Activated T-helper 1 cell treated with anti-CD3 and anti-CD28 coated beads, Interleukin-2, amount 50 U/mL, for 16 hours (primary cell): ENCODE measurements at places on chromosomes 16 and 17.

DNA sequence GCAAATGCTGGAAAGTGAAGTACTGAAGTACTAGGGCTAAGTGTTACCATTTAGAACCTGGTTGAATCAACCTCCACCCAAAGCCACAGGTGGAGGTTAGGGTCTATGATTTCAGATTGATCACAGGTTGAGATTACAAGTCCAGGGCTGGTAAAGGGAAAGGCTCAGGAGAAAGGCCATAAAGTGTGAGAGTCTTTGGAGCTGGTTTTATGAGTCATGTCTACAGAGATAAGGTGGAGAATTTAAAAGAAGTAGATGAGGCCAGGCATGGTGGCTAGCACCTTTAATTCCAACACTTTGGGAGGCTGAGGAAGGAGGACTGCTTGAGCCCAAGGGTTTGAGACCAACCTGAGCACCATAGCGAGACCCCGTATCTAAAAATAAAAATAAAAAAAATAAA is 221.7 kb upstream of the CDH11 start:
- no peak for DNase-seq

DNA sequence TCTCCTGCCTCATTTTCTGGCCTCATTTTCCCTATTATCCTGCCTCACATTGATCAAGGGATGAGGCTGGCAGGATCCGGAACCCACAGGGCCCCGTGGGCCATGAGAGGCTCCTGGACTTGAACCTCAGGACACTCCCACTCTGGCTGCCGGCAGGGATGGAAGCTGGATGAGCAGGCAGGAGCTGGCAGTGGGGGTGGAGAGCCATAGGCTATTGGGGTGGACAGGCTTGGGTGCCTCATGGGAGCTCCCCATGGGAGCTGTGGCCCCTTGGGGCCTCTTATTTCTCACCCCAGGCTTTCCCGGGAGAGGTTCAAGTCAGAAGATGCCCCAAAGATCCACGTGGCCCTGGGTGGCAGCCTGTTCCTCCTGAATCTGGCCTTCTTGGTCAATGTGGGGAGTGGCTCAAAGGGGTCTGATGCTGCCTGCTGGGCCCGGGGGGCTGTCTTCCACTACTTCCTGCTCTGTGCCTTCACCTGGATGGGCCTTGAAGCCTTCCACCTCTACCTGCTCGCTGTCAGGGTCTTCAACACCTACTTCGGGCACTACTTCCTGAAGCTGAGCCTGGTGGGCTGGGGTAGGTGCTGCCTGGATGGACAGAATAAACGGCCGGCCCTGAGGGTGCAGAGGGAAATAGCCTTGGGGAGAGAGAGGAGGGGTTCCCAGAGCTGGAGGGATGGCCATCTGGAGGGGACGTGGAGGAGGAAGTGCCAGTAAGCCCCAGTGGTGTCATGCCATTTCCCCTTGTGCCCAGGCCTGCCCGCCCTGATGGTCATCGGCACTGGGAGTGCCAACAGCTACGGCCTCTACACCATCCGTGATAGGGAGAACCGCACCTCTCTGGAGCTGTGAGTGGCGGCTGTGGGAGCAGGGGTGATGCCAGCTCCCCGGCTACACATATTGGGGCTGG is 10.7 kb upstream of the DRC7 start:
- no peak for DNase-seq

DNA sequence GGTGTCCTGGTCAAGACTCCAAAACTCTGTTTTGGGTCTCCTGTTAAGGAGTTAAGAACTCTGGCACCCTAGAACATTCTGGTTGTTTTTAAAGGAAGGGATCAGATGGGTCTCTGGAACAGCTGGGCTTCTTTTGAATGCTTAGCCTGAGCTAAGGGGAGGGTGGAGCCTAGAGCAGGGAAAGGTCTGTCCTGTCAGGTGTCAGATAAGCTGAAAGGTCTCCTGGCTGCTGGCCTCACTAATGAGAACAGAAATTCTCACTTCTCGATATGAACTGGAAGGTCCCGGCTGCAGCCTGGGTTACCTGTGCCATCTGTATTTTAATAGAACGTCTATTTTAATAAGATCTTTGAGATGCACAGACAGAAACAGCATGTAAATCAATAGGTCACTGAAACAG is 69.0 kb downstream of the RAP1GAP2 start:
- DNase-seq: no peak

GRCh38 chr17:41008811-41009210 is at the start of gene KRTAP3-1:
TSS of gene KRTAP3-1 (minus strand) at chr17:41009128. CDS start at chr17:41009074, 54 bp downstream.
- no peak for DNase-seq

DNA sequence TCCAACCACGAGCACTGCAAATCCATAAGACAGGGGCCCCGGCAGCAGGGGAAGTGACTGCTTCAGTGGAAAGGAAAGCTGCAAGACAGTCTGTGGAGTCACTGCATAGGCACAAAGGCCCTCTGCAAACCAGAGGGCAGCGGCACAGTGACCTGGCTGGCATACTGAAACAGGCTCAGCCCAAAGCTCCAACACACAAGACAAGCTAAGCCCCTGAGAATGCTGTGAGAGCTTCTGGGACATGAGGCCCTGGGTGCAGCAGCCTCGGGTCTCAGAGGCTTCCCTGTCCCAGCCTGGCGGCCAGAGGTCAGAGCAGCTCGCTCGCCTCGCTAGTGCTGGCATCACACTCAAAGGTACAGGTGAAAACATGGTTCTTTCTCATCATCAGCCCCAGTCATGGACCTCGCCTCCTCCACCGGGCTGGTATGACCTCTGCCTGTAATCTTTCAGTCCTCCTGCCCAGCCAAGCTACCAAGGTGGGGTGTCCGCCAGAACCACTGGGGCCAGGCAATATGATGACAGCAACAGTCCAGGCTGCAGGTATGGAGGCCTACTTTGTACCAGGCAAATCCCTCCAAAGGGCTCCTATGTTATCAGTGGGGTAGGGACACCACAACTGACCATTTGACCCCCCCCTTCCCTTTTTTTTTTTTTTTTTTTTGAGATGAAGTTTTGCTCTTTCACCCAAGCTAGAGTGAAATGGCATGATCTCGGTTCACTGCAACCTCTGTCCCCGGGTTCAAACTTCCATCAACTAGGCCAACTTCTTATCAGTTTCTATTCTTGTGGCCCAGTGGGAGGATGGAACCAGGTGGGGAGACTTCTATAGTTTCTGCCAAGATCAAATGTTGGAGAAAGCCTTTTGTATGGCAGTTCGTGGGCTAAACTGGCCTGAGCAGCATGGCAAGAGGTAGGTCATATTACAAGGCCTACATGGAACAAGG is 19.2 kb downstream of the ST3GAL2 start:
- no peak for DNase-seq

DNA sequence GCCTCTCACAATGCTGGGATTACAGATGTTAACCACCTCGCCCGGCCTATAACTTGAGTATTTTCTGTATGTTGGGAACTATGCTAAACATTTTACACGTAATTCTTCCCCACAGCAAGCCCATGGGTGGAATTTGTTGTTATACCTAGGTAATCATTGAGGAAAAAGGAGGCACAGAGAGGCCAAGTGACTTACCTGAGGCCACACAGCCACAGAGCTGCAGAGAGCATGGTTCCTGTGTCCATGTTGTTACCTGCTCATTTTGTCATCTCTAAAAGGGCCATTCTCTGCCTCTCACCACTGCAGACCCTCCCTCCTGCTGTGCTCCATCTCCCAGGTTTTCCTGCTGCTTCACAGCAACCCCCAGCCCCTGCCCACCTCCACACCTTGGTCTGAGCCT is 135.5 kb downstream of the ABCC1 start:
- no peak for DNase-seq

- DNase-seq: no peak
Measured at GRCh38 chr16:86755571-86756006, 177.2 kb downstream of the FOXL1 start.

- no peak for DNase-seq
Measured at GRCh38 chr17:12362853-12363455, 302.7 kb upstream of the MYOCD start.

GRCh38 chr16:85601730-85602401 is 11.3 kb upstream of the GSE1 start:
- no peak for DNase-seq

DNA sequence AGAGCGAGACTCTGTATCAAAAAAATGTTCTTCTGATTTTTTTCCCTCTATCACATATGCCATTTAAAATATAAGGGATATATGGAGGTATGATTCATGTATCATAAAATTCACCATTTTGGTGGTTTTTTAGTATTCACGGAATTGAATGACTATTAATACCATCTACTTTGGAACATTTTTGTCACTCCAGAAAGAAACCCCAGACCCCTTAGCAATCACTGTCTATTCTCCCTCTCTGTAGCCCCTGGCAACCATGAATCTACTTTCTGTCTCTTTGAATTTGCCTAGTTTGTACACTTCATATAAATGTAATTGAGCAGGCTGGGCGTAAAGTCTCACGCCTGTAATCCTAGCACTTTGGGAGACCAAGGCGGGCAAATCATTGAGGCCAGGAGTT is 75.9 kb downstream of the PRKCA start:
- DNase-seq: no peak

DNA sequence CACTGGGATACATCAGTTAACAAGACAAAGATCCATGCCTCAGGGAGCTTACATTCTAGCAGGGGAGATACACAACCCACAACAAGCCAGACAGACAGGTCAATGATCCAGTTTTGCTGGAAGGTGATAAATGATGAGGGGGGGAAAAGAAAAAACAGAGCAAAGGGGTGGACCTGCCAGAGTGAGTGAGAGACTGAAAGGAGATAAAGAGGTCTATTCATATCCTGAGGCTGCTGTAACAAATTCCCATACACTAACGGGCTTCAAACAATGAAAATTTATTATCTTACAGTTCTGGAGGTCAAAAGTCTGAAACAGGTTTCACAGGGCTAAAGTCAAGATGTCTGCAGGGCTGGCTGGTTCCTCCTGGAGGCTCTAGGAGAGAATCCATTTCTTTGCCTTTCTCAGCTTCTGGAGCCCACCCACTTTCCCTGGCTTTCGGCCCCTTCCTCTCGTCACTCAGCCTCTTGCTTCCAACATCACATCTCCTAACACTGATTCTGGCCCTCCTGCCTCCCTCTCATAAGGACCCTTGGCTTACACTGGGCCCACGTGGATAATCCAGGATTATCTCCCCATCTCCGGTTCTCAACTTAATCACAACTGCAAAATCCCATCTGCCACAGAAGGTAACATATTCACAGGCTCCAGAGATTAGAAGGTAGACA is 81.5 kb downstream of the GAS7 start:
- no peak for DNase-seq

DNA sequence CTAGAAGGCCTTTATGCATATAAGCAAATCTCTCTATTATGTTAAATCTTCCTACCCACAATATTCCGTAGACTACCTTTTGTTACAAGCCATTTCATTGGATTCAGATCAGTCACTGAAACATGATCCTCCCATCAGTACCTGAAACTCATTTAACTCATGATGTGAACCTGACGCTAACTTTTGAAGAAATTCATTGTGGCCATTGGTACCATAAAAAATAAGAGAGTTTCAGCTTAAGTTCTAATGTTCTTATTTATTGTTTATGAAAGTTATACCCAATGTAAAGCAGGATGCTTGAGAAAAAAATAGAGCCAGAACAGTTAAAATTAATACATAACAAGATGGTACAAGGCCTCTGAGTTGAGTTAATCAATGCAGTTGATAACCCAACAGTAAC is 439.6 kb downstream of the KCNJ2 start:
- no peak for DNase-seq

DNA sequence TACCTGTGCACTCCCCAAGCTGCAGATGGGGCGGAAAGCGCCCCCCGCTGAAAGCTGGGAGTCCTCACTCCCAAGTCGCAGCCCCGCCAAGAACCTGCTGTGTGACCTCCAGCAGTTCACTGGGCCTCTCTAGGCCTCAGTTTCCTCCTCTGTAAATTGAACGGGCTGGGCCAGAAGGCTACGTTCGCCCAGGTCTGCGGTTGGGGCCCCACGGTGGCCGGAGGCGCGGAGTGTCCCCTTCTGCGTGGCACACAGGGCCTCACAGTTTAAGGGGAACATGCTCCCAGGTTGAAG is 628 bp downstream of the GALK1 start:
- no peak for DNase-seq

DNA sequence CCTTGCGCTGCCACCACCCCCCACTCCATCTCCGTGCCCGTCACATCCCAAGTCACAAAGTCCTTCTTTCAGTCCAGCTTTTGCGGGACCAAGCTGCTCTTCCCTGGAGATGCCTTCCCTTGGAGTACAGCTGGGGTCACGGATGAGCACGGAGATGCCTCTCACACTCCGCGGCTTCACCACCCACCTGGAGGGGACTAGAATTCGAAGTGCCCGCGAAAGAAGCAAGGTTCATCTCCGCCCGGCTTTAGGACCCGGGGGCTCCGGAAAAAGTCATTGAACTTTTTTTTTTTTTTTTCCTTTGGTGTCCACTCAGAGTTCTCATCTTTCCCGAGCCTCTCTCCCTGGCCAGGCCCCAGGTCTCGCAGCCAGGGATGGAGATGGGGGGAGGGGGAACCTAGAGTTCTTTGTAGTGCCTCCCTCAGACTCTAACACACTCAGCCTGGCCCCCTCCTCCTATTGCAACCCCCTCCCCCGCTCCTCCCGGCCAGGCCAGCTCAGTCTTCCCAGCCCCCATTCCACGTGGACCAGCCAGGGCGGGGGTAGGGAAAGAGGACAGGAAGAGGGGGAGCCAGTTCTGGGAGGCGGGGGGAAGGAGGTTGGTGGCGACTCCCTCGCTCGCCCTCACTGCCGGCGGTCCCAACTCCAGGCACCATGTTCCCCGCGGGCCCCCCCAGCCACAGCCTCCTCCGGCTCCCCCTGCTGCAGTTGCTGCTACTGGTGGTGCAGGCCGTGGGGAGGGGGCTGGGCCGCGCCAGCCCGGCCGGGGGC is at the start of gene FKBP10:
Gene FKBP10 (plus strand): TSS at position 624 of the 771 bp plus-strand sequence. CDS start 31 bp downstream, at position 655.
- DNase-seq: no peak

- no peak for DNase-seq
Measured at GRCh38 chr17:48162306-48162934, 54.9 kb downstream of the SNX11 start.

DNA sequence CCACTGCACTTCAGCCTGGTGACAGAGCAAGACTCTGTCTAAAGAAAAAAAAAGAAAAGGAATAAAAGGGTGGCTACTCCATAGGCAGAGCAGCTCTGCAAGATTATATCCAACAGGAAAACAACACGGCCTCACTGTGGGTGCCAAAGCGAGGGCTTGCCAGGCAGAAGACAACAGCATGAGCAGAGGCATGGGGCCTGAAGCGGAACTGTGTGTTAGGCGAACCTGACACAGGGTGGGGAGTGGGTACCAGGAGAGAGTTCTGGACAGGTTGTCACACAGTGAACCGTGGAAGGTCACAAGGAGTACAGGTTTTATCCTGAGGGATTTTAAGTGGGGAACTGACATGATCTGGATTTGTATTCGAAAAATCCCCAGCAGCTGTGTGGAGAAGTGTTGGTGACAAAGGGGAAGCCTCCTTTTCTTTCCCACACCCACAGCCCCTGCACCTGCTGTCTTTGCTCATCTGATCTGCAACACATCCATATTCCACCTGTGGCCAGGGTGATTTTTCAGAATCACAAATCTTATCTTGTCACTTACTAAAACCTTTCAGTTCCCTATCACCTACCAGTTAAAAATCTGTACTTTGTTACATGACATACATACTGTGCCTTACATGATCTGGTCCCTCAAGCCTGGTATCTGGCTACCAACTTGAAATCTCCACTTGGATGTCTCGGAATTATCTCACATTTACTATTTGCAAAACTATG is 23.2 kb upstream of the ARHGAP17 start:
- no peak for DNase-seq

- no peak for DNase-seq
Measured at GRCh38 chr17:9072696-9073339, 51.5 kb downstream of the NTN1 start.
